ENCODE measurements at places on chromosomes 1 and 21.

GRCh38 chr1:165914136-165914798 is 86.9 kb downstream of the UCK2 start:
- DNase-seq, result peak; percentile 76

DNA sequence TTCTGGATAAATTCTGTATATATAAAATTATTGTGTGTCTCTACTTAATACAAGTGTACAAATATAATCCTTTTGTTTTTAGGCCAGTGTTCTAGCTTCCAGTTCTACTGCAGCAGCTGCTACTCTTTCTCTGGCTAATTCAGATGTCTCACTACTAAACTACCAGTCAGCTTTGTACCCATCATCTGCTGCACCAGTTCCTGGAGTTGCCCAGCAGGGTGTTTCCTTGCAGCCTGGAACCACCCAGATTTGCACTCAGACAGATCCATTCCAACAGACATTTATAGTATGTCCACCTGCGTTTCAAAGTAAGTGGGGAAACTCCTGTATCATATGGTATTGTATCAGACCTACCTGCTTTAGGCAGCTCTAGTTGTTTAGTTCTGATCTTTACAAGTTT is 21.3 kb upstream of the OLFML3 start:
- DNase-seq, result no peak

DNA sequence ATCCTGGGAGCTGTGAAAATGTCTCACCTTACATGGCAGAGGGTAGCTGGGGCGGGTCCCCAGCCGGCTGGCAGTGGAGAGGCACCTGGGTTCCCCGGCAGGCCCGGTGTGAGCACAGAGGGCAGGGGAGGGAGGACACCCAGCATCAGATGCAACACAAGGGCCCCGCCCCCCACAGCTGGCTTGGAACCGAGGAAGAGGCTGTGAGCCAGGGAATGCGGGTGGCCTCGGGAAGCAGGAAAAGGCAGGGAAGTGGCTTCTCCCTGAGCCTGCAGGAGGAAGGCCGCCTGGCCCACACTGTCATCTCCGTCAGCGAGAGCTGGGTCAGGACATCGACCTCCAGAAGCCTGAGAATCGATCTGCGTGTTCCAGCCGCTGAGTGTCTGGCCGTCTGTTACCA is 87.3 kb downstream of the SIK1 start:
- no peak for DNase-seq

DNA sequence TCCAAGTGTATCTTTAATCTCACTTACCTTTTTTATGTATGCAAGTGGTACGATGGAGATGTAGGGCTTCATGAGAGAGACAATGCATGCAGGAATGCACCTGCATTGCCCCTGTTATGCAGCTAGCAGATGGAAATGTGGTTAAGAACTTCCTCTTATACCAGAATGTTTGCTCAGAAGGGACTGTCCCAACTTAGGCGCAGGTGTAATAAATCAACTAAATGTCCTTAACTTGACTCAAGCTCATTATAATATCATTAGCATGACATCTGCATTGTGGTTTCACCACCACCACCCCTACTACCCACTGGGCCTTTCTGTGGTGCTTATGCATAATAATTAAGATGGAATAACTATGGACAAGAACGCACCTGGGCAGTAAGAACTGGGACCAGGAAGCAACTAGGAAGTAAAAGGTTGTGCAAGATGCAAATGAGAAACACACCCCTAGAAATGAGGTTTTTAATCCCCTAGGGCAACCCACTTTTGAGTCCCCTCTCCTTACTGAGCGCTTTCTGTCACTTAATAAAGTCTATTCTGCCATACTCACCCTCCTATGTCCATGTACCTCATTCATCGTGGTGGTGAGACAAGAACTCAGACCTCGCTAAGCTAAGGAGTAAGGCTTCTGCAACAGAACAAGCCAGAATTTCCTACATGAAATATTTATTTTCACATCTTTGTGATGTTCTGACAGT is 1103.3 kb upstream of the B3GALT2 start:
- DNase-seq, result no peak

DNA sequence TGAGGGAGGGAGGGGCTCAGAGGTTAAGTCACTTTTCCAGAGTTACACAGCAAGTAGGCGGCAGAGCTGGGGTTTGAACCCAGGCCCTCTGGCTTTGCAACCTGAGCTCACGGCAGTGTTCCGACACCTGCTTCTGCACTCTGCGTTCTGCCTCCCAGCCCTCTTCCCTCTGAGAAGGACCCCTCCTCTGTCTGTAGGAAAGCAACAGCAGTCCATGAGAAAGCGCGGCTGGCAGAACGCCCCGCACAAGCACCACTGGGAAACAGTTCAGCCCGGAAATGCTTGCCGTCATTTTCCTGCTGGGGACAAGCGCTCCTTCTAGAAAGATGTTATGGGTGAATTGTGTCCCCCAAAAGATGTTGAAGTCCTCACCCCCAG is 241.1 kb downstream of the NPHP4 start:
- no peak for DNase-seq

GRCh38 chr1:48740621-48741020 is 36.1 kb downstream of the BEND5 start:
- DNase-seq, result no peak

- DNase-seq, result no peak
Measured at GRCh38 chr1:155860970-155861510, 1.7 kb downstream of the SYT11 start.

DNA sequence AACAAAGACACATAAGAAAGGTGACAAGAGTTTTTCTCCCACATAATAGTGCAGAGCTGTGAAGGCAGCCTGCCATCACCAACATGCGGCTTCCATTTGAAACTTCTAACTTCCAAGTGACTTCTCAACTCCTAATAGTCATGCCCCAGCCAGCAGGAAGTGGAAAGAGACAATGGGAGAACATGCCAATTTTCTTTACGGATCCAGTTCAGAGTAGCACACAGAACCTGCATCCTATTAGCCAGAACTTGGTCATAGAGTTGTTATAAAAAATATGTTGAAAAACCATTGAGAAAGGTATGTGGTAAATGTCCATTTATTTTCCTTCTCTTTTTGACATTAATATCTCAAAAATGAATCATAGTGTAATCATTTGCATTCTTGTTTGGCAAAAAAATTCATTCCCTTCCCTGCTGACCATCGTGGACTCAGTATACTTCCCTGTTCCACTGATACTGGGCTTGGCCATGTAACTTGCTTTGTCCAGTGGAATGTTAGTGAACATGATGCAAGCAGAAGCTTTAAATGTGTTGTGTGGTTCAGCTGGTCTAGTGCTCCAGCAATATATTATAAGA is 197.4 kb downstream of the SEC16B start:
- no peak for DNase-seq

- DNase-seq, result no peak
Measured at GRCh38 chr1:23796466-23797271, 3.9 kb downstream of the GALE start.

DNA sequence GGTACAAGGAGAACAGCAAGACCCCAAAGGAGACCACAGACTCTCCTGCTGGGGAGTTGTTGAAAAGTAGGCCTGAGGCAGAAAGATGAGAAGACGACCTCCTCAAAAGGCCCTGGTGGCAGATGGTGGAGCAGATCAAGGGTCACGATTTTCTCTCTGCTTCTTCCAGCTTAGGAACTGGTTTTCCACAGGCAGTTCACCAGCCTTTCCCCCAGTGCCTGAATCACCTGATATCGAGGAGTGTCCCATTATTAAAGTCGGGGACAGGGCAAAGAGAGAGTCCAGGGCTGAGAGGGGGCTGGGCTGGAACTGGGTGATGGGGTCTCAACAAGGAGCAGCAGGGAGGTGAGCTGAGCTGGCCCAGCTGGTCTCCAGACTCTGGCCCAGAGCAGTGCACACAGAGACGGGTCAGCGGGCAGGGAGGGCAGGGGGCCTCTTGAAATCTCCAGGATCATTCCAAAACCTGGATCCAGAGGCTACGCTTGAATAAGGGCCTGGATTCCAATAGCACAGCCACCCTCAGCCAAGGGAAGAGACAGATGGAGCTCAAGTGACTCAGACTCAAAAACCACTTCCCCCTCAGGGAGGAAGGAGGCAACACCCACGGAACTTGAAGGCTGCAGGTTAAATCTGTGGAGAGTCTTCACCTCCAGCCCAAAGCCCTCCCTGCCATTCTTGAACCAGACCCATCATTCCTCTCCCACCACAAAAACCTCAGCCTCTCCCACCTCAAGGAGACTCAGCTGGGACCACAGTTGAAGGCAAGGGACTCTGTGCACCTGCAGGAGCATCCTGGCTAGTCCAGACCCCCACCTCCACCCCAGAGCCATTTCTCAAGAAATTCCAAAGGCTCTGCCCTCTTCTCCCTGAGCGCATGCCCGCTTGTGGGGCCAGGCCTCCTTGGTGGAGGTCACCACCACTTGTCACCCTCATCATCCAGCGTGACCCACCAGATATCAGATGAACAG is at the start of gene S100A5:
Gene S100A5, minus strand, starts transcription at position 541 of the 968 bp plus-strand sequence. CDS start 743 bp downstream, outside the sequence.
- DNase-seq, result no peak

DNA sequence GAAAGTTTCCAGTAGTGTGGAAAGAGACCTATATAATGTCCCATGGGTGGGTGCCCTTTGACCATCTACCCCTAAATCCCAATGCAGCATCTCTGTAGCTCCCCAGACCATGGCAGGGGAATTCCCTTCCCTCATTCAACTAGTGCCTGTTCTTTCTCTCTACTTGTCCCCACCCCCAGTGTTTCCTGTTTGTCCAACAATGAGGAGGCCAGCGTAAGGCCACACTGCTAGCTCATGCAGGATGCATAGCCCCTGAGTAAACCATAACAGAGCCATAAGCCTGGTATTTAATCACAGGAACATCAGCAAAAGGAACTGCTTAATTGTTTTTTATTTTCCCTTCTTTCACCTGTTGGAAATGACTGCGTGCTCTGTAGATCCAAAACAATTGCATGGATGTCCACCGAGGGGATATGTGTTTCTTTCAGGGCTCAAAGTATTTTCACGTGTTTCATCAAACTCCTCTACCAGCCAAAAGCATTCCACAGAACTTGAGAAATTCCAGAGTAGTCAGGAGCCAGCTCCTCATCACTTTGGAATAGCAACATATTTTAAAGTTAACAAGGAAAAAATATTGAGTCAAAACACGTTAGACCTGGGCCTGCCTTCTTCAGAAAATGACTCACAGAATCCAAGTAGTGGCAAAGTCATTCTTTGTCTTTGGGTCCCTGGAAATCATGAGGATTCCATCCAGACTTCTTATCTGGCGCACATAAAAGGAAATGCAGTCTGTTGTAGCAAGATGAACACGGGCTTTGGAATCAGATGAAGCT is 162.5 kb upstream of the SGIP1 start:
- peak; percentile 61 for DNase-seq

GRCh38 chr1:59686170-59686569 is 128.6 kb upstream of the HOOK1 start:
- DNase-seq, result no peak

GRCh38 chr1:6262555-6263420 is 1.9 kb upstream of the GPR153 start:
- DNase-seq, result no peak

DNA sequence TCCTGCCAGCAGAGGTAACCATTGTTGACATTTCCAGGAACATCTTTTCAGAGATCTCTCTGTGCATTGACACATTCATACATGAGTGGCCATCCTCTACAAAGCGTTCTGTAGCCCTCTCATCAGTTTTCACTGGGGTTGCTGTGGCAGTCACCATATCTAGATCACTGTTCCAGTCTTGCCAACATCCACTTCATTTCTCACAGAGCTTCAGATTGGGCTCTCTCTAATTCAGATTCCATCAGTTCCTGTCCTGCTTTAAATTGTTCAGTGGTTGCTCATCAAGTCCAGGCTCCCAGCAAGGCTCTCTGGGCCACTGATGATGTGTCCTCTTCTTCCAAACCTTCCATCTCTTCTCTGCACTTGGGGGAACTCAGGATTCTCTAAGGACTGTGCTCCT is 173.7 kb downstream of the KCNJ6 start:
- no peak for DNase-seq

DNA sequence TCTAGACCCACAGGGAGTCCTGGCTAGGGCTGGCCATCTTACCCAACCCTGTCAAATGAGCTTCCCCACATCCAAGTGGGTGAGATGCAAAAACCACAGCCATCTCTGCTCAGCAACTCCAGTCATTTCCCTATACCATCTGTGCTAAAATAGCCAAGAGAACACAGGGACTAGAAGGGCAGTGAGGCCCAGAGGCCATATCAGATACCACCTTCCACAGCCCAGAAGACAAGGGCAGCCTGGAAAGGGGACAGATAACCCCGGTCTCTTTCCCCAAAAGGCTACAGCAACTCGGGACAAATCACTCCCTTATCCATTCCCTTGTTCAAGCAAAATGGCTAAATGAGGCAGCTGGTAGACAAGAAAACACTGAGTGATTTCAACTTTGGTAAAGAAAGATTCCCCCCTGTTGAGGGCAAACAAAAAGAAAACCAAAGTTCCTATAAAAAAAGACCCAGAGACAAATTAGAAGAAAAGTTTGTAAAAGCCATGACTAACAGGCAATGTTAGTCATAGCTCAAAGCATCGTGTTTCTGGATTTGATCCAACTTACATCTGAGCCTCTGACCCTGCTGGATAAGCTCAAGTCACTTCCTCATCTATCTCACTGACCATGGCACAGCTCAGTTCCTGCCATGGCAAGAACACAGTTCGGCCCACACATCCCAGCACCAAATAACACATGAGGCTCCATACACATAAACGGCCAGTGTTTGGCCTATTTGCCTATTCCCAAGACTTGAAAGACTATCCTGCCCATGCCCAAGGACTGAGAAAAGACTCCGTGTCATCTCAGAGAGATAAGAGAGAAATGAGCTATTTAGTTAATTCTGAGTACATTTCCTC is 3.1 kb downstream of the LAMB3 start:
- DNase-seq, result peak; percentile 83

- no peak for DNase-seq
Measured at GRCh38 chr1:205719762-205720161, 30.2 kb downstream of the NUCKS1 start.

DNA sequence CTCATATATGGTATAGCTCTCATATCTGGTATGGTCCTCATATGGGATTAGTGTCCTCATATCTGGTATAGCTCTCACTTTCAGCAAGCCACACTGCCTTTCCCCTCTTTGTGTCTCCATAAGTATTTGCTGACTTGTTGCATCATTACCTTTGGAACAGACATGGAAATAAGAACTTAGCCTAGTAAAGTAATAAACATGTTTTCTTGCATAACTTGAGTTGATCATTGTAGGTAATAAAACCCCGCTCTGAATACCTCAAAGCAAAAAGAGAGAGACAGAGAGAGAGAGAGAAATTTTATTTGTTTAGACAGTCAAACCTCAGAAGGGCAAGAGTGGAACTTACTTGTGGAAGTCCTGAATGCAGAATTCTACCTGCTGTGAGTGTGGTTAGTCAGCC is 170.3 kb downstream of the GREM2 start:
- DNase-seq, result no peak

DNA sequence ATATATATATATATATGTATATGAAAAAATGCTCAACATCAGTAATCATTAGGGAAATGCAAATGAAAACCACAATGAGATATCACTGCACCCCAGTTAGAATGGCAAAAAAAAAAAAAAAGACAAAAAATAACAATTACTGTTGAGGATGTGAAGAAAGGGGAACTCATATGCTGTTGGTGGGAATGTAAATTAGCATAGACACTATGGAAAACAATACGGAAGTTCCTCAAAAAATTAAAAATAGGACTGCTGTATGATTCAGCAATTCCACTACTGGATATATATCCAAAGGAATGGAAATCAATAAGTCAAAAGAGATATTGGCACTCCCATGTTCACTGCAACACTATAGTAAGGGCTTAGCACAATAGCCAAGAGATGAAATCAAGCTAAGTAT is 41.5 kb upstream of the CTBS start:
- no peak for DNase-seq

Data from GM04504 (cell line).